ENCODE measurements at places on chromosomes 2 and 18. TPM values are rescaled to one million over a fixed set of nuclear protein-coding genes. Genes with fewer than 3 reads are reported as not detected.

Gene STAT4
- total RNA-seq = 0.05 TPM

Gene REL
- 10.0 TPM for total RNA-seq

DNA sequence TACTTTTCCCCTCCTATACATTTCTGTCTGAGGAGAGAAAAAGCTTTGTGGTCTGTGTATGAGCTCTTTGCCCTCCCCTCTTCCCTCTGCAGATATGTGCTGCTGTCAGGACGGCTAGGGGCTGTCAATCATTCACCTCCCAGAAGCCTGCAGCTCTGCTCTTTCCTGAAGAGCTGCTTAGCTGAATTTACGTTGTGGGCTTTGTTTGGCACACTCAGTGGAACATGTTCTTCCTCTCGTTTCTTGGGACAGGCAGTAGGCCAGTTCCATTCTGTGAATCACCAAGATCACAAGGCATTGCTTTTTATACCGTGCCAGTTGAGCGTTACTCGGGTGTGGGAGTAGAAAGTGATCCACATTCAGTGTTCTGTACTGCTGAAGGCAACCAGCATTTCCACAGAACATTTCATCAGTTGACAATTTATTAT, 136.7 kb downstream of the LAMA3 start:
- no peak for DNase-seq

DNA sequence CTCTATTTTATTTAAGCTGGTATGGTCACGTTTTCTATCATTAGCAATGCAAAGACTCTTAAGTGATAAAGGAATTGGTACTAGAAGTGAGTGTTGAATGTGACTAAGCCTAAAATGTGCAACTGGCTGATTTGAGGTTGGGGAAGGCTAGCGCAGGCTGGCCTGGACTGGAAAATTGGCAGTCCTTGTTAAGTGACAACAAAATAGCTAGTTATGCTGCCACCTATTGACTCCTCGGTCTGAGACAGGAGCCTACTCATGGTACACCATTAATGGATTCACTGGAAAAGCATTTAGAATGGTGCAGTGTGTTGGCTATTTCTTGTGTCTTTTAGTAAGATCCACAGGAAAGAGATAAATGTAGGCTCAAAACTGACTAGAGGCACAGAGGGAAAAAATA, 5.7 kb upstream of the WIPF1 start:
- no peak for DNase-seq

DNA sequence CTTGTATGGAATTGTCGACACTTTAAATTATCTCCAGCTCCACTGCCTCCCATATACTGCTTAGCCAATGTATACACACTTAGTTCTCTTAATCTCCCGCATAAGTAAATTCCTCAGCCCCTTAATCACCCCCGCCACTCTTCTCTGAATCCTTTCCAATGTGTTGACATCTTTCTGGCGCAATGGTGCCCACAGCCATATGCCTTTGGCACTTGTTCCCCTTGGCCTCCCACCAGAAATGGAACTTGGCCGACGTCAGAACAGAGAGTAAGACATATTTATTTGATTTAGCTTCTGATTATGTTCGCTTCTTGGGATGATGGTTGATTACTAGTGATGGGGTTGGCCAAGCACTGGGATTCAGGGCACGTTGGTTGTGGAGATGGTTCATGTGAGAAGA, 1089.3 kb upstream of the CELF4 start:
- no peak for DNase-seq

All from Panc1 (cell line).